ENCODE measurements at places on chromosomes 2 and 18.

DNA sequence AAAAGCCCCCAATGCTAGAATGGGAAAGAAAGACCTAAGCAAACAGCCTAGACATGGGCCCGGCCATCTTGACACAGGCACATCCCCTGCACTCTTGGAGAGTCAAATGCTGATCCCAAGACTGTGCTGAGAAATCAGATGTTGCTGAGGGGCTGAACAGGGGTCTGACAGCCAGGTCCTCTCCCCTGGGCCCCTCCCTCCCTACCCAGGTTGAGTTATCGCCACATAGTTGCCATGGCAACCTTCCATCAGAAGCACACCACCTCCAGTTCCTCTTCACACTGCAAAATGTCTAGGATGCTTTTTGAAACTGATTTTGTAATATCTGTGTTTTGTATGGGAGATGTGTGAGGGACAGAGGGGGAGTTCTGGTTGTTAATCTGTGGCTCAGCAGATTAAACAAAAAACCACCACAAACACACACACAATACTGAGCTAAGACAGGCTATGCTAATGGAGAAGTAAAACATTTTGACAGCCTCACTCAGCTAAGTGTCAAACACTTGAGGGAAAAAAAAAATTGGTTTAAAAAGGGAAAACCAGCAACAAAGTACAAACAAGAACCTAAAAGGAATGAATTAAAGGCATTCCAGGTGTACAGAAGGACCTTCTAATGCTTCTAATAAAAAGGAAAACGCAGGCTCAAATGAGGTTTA is 88.2 kb downstream of the TMEM163 start:
- no peak for DNase-seq

GRCh38 chr2:177282181-177282641 is 17.7 kb upstream of the NFE2L2 start:
- DNase-seq: no peak

GRCh38 chr18:48486754-48487153 is 52.1 kb upstream of the CTIF start:
- no peak for DNase-seq

GRCh38 chr2:127694986-127695385 is 6.3 kb upstream of the SFT2D3 start:
- DNase-seq: no peak

GRCh38 chr2:135974036-135974435 is 11.4 kb downstream of the DARS1 start:
- DNase-seq: no peak

DNA sequence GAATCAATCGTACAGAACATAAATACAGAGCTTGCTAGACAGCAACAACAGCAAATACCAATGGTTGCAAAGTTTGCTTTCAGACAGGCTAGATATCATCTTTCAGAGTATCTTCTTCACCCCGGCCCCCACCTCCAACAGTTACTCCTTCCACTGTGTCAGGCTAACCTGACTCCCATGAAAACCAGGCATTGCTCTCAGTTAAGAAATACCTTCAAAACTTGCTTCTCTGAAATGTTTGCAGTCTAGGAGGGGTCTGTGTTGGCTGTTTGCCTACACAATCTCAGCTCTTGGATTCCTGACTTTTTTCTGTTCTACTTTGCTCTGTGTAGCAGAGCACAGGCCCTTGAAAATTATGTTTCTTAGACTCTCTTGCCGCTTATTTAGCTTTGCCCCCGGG is 599.5 kb upstream of the SYT4 start:
- DNase-seq: no peak

DNA sequence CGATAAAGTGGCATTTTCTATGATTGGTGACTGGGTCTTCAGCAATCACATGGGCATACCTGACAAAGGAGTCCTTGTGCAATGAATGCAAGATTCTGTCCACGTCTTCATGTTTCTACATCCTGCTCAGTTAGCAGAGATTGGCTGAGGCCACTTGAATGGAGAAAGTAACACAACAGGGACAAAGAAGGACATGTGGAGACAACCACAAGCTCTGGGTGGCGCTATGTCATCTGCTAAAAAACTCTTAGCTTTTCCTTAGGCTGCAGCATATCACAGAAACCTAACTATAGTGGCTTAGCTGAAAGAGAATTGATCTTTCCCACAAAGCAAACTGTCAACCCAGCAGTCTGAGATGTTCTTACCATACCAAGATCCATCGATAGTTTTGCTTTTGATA is 1109.7 kb downstream of the SOCS6 start:
- DNase-seq: no peak

- no peak for DNase-seq
These were observed 193.4 kb downstream of the TDRD15 start for GRCh38 chr2:21317131-21317530.

- no peak for DNase-seq
These were observed 188.9 kb downstream of the CMPK2 start for GRCh38 chr2:6676776-6677175.

DNA sequence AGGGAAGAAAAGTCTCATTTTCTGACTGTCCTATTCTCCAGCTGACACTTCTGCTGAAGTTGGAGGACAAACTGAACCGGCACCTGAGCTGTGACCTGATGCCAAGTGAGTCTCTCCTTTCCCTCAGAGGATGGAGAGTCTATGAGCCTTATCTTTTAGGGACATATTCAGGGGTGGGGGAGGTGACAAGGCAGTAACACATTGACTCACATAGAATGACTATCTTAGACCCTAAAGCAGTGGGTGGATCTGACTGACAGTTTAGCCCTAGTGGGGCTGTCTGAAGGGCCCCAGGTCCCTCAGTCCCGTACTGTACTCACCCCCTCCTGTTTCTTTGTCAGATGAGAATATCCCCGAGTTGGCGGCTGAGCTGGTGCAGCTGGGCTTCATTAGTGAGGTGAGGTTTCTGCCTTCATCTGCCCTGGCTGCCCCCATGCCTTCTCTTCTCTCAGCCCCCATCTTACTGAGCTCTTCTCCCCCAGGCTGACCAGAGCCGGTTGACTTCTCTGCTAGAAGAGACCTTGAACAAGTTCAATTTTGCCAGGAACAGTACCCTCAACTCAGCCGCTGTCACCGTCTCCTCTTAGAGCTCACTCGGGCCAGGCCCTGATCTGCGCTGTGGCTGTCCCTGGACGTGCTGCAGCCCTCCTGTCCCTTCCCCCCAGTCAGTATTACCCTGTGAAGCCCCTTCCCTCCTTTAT is 805 bp upstream of the KRTCAP3 start:
- DNase-seq: no peak

DNA sequence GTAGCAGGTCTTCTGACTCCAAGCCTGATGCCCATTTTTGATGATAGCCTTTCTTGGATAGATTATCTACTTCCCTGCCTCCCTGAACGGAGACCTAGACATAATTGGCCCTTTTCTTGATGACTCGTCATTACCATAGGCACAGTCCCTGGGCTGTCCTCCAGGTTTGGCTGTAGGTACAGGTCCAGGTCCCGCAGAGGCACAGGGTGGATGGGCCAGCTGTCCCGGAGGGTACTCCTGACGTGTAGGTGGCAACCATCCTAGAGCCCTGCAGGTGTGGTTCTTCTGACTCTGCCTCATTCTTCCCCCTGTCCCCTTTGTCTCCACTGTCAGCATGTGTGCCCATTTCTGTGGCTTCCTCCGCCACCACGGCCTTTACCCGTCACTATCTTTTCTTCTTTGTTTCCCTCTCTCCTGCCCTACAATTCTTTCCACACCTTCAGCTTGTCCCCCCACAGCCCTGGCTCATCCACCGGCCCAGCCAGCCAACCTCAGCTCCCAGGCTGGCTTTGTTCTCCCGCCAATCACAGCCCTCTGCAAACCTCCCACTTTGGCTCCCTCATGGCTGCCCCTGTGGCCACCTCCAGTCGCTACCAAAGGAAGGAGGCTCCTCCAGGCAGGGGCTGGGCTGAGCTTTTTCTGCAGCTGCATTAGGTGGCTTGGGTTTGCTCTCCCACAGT is 102.8 kb downstream of the SMAD7 start:
- no peak for DNase-seq

- no peak for DNase-seq
These were observed 404.6 kb downstream of the ARHGAP15 start for GRCh38 chr2:143533846-143534245.

DNA sequence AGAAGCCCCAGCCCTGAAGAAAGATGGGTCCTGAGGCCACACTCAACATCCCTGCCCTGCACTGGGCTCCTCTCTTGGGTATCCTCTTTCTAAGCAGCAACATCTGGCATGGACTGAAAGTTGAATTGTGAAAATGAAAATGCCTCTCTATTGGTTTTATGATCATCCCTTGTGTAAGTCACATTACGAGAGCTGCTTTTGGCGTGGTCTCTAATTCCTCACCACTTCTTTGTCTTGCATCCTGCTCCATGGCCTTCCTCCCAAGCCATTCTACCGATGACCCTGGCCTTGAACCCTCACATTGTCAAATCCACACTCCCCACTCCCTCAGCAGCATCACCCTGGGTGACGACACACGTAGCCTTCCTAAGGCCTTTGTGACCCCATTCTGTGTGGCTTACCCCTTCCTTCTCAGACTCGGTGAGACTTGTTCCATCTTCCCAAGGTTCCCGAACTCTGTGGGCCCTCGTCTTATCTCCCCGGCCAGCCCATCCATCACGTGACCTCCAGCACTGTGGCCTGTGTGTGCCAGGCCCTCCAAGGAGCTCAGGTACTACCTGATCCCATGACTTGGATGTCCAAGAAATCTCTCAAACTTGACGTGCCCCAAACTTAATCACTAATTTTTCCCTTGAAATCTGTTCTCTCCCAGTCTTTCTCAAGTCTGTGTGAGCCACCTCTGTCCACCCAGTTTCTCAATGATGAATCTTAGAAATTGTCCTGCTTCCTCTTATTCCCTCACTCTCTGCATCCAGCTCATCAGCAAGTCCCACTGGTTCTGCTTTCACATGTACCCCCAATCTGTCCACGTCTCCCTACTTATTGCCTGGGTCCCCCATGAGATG is 194.7 kb upstream of the HS6ST1 start:
- no peak for DNase-seq

DNA sequence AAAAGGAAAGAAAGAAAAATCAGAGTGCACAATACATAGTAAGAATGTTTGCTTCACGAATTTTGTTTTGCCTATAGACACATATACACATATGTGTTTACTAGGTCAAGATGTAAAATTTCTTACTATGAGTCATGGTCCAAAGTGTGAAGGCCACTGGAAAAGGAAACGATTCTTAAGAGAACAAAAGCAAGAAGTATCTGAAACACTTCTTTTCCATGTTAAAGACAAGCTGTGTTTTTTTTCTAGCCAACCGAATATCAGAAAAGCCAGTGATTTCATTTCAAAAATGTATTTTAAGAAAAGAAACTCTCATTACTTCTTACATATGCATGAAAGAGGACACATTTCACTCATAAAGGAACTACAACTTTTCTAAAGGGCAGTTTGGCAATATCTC is 24.9 kb downstream of the PECR start:
- DNase-seq: no peak

DNA sequence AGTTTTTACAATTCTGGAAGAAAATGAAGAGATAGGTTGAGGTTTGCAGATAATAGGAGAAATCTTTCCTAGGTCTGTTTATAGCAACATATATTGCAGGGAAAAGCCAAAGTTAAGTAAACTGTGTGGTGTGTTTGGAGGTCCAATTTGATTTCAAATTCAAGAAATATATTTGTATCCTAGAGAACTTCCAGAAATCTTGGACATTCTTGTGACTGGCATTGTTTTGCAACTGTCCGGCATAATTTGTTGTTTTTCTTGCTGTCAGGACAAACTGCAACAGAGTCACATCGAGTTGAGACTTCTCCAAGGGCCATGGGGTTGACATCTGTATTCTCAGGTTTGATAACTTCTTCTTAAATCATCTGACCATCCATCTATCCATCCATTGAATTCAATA is 170.9 kb upstream of the ZEB2 start:
- DNase-seq: no peak

DNA sequence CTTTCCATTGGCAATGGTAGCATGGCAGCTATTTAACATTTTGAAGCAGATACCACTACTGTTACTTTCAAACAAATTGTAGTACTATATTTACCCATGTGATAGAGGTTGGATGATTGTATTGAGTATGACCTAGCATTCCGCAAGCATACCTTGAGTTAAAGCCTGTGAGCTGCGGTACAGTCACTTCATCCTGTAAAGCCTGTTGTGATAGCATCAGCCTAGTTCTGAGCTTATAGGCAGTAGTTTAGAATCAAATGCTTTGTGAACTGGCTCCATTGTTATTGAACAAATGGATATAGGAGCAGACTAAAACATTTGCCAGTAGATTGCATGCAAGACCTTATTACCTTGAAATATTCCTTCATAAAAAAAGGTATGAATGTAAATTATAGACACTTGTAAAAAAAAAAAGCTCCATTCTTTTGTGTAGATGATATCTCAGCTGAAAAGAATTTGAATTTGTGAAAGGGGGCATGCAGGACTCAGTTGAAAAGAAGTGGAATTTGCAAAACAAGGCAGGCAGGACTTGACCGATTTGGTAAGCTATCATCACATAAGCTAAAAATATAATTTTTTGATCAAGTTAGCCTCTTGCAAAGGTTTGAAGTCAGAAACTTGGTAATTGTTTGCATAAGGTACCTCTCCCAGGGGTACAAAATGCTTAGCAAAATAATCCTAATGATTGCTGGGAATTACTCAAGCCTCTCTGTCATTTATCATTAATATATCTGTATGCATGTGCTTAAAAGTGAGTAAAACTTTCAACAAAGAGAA is 138.5 kb upstream of the ITGA4 start:
- no peak for DNase-seq

GRCh38 chr2:192749611-192750200 is 555.0 kb upstream of the TMEFF2 start:
- no peak for DNase-seq

DNA sequence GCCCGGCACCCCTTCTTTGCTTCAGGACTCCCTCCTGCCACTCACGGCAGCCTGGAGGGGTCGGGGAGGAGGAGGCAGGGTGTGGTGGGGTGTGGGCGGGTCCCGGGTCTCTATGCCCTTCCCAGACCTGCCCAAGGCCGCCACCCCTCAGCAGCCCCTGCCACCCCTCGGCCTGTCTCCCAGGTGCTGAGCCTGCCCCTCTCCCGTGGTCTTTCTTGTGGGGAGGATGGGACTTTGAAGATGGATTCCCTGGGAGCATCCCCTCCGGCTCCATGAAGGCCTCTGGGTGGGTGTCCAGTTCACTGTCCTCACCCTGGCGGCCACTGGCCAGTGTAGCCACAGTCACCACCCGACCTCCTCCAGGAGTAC is 23.2 kb downstream of the KCNIP3 start:
- no peak for DNase-seq

DNA sequence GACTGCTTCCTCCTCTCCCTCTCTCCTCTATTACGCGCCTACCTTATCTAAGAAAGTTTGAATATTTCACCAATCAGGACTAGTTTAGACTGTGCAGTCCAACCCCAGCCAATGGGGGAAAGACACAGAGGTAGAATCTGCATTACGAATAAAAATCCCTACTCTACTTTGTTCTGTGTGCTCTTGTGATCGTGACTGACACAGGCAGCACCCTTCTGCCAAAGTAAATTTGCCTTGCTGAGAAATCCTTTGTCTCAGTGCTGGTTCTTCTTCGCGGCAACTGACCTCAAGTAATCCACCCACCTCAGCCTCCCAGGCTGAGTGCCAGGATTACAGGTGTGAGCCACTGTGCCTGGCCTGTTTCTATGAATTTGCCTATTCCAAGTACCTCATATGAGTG is 8.6 kb upstream of the CDCA7 start:
- DNase-seq: no peak

DNA sequence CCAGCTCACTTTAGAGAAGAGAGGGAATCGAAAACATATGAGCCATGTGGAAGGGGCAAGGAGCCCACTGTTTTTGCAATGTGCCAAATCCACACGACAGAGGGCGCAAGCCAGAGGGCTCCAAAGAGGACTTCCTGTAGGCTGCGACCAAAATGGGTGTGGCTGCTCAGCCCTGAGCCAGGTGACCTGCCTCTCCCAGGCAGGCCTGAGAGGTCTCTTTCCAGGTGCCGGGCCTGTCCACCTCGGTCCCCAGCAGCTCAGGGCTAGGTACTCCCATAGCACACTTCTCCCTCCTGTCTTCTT is 153.8 kb downstream of the TTC32 start:
- no peak for DNase-seq
